ENCODE measurements at places on chromosomes 5 and 9.

DNA sequence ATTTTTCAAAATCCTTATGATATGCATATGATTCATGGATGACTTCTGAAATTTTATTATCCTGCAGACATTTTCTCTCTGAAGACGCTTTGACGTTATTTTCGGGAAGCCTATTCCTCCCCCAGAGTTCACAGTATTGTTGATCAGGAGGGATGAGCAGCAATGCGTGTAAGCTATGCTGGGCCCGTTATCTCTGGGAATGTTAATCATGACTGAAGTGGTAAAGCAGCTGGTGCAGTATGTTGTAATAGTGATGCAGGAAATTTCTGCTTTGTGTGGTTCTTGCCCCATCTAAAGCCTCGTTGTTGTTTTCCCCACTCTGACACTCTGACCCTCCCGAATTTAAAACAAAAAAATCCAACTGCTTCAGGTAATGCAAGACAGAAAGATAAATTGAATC lies 1797.8 kb upstream of the WWC1 start:
- no peak for DNase-seq

GRCh38 chr9:107975426-107976010 lies 485.9 kb upstream of the KLF4 start:
- DNase-seq = no peak

DNA sequence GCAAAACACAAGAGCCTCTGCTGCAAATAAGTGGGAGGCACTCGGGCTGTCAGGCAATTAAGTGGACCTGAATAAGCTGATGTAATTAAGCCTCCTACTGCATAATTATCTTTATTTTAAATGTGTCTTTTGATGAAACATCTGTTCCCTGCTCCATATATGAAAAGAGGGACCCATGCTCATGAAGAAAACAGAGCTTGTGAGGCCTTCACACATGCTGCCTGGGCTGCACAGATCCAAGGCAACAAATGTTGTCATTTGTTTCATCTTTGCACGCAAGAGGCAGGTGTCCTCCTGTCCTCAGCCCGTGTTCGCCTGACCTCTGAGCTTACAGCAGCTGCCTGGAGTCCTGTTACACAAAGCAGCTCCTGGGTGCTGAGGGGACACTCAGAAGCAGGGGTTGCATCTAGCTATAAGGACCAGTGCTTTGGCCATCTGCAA lies 381.1 kb downstream of the ZNF608 start:
- no peak for DNase-seq

DNA sequence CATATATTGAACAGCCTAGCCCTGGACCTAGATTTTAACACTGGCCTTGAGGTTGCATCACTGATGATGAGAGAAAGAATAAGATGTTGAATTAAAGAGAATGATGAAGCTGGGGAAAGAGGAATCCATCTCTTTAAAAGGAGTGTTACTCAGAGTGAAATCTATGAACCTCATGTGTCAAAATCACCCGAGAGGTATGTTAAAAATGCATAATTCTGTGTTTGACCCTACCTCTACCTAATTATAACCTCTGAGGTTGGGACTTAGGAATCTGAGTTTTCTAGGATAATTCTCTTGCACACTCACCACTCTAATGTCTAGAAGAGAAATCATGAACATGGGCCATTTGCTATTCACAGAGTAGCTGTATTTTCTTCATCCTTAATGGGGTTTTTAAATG lies 479.4 kb downstream of the ENC1 start:
- no peak for DNase-seq

DNA sequence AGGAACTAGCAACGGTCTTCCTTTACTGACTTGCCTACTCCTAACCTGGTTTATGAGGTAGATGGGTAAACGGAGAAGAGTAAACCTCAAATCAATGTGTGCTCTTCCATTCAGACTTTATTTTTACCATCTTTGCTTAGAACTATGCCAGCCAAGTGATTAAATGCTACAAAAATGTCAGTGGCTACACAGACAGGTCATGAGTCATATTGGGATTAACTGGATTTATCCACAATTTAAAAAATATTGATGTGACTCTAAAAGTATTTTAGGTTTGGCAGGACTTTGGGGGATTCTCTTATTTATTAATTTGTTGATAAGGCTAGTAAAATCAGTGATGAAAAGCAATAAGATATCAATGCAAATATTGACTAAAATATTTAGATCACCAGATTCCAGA lies 275.0 kb downstream of the PLK2 start:
- DNase-seq = no peak

DNA sequence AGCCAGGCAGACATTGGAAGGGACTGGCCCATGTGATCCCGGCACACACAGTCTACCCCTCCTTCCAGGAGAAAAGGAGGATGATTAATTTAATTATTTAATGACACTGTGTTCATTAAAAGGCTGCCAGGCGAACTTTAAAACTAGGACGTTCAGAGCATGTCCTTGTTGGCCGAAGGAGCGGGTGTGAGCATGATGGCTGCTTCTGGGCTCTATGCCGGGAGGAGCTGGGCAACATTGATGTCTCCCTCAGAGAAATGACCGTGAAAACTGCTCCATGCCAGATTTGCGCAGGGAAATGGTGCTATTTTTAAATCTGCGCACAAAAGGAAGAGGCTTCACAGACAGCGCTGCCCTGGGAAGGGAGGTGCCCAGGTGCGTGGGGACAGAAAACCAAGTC lies 284.9 kb upstream of the IRX4 start:
- no peak for DNase-seq

- DNase-seq = no peak
Measured at GRCh38 chr9:88692827-88693226, 157.8 kb downstream of the NXNL2 start.

DNA sequence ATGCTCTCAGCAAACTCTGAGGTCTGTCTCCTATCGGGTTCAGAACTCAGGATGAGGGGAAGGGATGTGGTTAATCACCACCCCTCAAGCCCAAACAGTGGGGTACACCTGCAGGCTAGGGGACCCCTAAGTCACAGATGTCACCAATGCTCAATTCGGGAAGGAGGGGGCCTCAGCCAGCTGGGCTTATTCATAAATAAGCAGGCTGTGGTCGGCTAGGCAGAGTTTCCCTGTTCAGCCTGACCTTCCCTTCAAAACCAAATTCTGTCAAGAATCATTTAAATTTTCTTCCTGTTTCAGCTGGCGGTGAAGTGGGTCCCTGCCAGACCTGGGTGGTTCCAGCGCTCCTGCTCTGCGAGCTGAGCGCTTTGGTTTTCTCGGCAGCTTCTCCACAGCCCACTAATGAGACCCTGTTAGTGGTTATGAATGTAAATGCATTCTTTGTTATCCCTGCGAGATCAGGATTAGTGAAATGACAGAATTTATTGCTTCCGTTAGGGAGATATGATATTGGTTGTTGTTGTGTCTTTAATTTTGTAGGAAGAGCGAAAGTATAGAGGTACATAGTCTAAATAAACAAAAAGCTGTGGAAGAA lies 68.3 kb downstream of the AK8 start:
- DNase-seq = no peak

DNA sequence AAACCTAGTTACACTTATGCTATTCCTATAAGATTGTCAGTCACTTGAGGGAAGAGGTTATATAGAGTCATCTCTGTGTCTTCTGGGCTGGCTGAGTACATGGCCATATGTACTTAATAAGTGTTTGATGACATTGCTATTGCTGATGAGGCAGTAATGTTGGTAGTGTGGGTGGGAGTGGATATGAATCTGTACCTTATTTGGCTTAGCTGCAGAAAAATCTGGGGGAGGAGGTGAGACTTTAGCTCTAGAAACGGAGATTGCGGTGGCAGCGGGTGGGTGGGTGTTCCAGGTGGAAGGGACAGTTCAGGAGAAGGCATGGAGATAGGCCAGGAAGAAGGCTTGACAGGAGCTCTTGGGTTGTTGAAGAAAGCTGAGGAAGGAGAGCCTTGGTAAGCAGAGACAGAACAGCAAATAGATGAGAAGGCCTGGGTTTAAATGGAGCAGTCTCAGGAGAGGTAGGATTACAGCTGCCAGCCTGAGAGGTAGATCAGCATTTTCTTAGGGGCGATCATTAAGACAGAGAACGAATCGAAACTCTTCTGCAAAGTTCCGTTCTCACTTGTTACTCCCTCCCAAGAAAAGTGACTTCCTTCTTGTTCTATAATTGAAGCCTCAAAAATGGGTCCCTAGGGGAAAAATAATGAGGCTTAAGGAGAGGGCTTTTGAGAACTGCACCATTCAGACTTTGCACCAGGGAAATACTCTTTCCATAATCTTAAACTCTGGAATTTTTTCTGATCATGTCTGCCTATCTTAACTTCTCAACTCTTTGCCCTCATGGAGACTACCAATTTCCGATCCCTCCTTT lies 160.5 kb downstream of the UNC13B start:
- no peak for DNase-seq

DNA sequence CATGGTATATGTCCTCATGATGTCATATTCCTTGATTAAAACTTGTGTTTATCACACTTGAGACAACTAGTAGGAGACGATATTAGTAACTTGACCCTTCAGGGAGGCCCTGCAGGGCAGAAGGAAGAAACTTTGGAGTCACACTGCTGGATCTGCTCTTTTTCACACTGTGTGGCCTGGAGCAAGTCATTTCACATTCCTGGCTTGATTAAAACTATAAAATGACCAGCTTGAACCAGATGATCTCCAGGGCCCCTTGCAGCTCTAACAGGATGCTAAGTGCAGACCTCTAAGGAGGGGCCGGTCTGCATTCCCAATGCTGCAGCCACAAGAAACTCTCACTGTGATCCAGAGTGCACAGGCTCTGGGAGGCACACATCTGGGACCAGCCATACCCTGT lies 146.4 kb upstream of the ZNF366 start:
- no peak for DNase-seq

GRCh38 chr9:76901801-76902200 lies 4.1 kb downstream of the PRUNE2 start:
- DNase-seq = no peak

- no peak for DNase-seq
Measured at GRCh38 chr9:26310294-26310693, 582.3 kb downstream of the CAAP1 start.

DNA sequence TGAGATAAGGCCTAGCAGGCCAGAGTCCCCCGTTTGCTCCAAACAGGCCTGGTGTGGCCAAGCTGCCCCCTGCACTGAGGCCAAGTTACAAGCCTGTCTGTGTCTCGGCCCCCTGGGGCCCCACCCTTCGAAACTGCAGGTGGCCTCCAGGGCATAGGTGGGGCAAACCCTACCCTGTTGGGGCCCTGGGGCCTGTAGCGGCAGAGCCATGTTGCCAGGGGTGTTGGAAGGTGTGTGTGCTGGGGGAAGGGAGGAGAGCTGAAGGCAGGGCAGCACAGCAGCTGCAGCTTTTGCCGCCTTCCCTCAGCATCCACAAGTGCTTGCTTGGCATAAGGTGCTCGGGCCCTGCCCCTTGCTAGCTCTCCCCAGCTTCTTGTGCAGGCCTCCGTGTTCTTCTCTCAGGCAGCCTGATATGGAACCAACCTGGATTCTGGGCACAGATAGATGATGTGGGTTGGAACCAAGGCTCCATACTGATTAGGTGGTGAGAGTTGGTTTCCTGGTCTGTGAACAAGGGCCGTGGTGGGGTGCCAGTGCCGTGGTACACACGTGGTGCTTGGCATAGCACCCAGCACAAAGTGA lies 12.7 kb downstream of the IRF1 start:
- peak; percentile 58 for DNase-seq
